ENCODE measurements at places on chromosomes 5 and 9. TPM values are rescaled to one million over a fixed set of nuclear protein-coding genes. Genes with fewer than 3 reads are reported as not detected.

DOCK2 gene
- 149 TPM for total RNA-seq

GRCh38 chr9:93317495-93318094 lies 133.7 kb downstream of the WNK2 start:
- peaks cover 21% of the 10 kb centered on the region for H3K27me3 ChIP-seq
- no peak overlapping the region for H3K4me3 ChIP-seq
- peaks cover 7% of the 10 kb centered on the region for H3K4me1 ChIP-seq
- no peaks in the 10 kb centered on the region for H3K36me3 ChIP-seq
- no peak for DNase-seq
- H3K27ac ChIP-seq, result no peak overlapping the region

ZCCHC7 gene
- 35.4 TPM for total RNA-seq

HNRNPK gene
- total RNA-seq, result 874 TPM

DNA sequence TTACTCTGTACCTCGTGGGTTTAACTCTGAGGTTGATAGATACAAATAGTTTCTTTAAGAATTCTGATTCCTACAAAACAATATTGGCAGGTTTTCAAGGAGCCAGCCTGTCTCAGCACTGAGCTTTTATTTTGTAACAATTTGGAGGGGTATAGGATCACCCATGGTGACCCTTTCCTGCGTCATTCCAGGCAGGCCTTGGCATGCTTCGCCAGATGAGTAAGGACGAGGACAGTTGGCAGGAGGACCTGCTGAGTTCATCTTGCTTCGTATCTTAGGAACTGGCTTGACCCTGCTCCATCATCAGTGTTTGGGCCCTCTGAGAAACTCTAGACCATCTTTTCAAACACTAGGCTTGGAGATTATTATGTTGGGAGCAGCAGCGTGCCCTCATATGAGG lies 17.9 kb downstream of the ZNF462 start:
- no peaks in the 10 kb centered on the region for H3K27me3 ChIP-seq
- no peak overlapping the region for H3K27ac ChIP-seq
- no peak overlapping the region for H3K4me3 ChIP-seq
- no peaks in the 10 kb centered on the region for H3K36me3 ChIP-seq
- H3K4me1 ChIP-seq, result no peaks in the 10 kb centered on the region

GRCh38 chr5:158819095-158819494 lies 280.6 kb downstream of the EBF1 start:
- no peak overlapping the region for H3K4me3 ChIP-seq
- peaks cover 35% of the 10 kb centered on the region for H3K4me1 ChIP-seq
- DNase-seq, result no peak
- H3K36me3 ChIP-seq, result peaks cover 6% of the 10 kb centered on the region
- H3K27ac ChIP-seq, result no peak overlapping the region
- no peaks in the 10 kb centered on the region for H3K27me3 ChIP-seq

PCDHGB5 gene
- 0.26 TPM for total RNA-seq

DNA sequence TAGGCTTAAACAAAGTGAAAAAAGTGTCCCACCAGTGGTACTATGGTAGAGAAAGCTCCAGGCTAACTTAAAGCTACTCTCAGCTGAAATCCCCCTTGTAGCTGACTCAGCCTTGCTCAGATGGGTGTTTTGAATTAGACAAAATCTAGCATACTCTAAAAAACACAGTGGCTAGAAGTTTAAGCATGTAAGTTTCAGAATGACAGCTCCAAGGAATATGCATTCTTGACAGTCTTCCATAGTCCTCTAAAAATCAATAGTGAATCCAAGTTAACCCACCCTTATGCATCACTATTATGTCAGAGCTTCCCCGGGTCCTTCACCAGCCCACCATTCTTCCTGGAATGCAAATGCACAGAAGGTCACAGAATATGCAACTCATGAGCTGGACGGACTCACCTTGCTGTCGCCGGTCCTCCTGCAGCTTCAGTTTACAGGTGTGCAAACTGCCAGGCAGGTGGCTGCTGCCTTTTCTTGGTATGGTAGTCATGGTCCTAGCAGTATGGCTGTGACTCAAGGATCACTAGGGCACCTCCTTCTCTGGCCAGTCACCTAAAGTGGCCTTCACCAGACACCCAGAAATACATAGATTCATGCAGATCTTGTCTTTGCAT lies 668 bp downstream of the RANBP3L start:
- H3K4me3 ChIP-seq, result no peak overlapping the region
- no peak for DNase-seq
- H3K36me3 ChIP-seq, result no peaks in the 10 kb centered on the region
- peaks cover 9% of the 10 kb centered on the region for H3K4me1 ChIP-seq
- peaks cover 11% of the 10 kb centered on the region for H3K27me3 ChIP-seq
- H3K27ac ChIP-seq, result no peak overlapping the region

GRCh38 chr5:172141949-172142319 lies 46.1 kb downstream of the STK10 start:
- H3K27me3 ChIP-seq, result no peaks in the 10 kb centered on the region
- H3K36me3 ChIP-seq, result peaks cover 35% of the 10 kb centered on the region
- H3K4me3 ChIP-seq, result no peak overlapping the region
- H3K4me1 ChIP-seq, result peaks cover 66% of the 10 kb centered on the region
- DNase-seq, result no peak

COL5A1 gene
- total RNA-seq, result 0.24 TPM

GRCh38 chr5:9468060-9468388 lies 77.9 kb downstream of the SEMA5A start:
- no peak for DNase-seq
- no peaks in the 10 kb centered on the region for H3K36me3 ChIP-seq
- H3K27ac ChIP-seq, result no peak overlapping the region
- no peaks in the 10 kb centered on the region for H3K4me1 ChIP-seq
- no peaks in the 10 kb centered on the region for H3K27me3 ChIP-seq
- H3K4me3 ChIP-seq, result no peak overlapping the region

- no peak overlapping the region for H3K4me3 ChIP-seq
- peak; percentile 75 for DNase-seq
- peaks cover 88% of the 10 kb centered on the region for H3K27me3 ChIP-seq
These were observed 2.9 kb upstream of the FOXD1 start for GRCh38 chr5:73451224-73452130.

- DNase-seq, result no peak
- H3K27me3 ChIP-seq, result no peaks in the 10 kb centered on the region
- no peak overlapping the region for H3K27ac ChIP-seq
- H3K4me3 ChIP-seq, result no peak overlapping the region
These were observed 337.5 kb downstream of the CDH9 start for GRCh38 chr5:26700759-26701384.

- H3K4me3 ChIP-seq, result no peak overlapping the region
- H3K36me3 ChIP-seq, result no peaks in the 10 kb centered on the region
- no peaks in the 10 kb centered on the region for H3K4me1 ChIP-seq
- no peaks in the 10 kb centered on the region for H3K27me3 ChIP-seq
- no peak for DNase-seq
These were observed 455.7 kb upstream of the TLE4 start for GRCh38 chr9:79116041-79116440.

TPPP gene
- 0.08 TPM for total RNA-seq

CCDC192 gene
- total RNA-seq, result not detected

GRCh38 chr5:9610969-9611368 lies 19.2 kb downstream of the TAS2R1 start:
- H3K27ac ChIP-seq, result no peak overlapping the region
- H3K27me3 ChIP-seq, result no peaks in the 10 kb centered on the region
- DNase-seq, result no peak
- no peaks in the 10 kb centered on the region for H3K4me1 ChIP-seq
- H3K4me3 ChIP-seq, result no peak overlapping the region
- H3K36me3 ChIP-seq, result no peaks in the 10 kb centered on the region

- no peak within 1 kb of the TSS for H3K27ac ChIP-seq
- H3K4me3 ChIP-seq, result no peak within 1 kb of the TSS
- DNase-seq, result peak; percentile 48
- H3K36me3 ChIP-seq, result no peaks in the 10 kb centered on the region
- peaks cover 71% of the 10 kb centered on the region for H3K27me3 ChIP-seq
These were observed at the start of gene PRUNE2 for GRCh38 chr9:76905791-76906646. Gene PRUNE2 (minus strand): TSS chr9:76906114. CDS start chr9:76905963, 151 bp downstream.
